Body of pancreas (tissue), 4 donors: ENCODE measurements at places on chromosomes 1 and 21. TPM values are rescaled to one million over a fixed set of nuclear protein-coding genes. Genes with fewer than 3 reads are reported as not detected.

GRCh38 chr1:117655220-117655577 is 49.4 kb downstream of the TENT5C start:
- H3K27ac ChIP-seq, result peak overlapping the region; percentile 71

- no peak for DNase-seq
- H3K4me1 ChIP-seq, result peaks cover 9% of the 10 kb centered on the region
- H3K27me3 ChIP-seq, result no peaks in the 10 kb centered on the region
- no peaks in the 10 kb centered on the region for H3K36me3 ChIP-seq
- no peak overlapping the region for H3K4me3 ChIP-seq
Measured at GRCh38 chr21:35585878-35586277, 474.4 kb downstream of the SETD4 start.

Gene SYPL2
- 1.8 TPM for total RNA-seq

Gene S100A3
- not detected for total RNA-seq

GRCh38 chr1:21289700-21290545 is at the start of gene ECE1:
Gene ECE1, minus strand, starts transcription at chr1:21290463. Its CDS starts 49 bp downstream, at chr1:21290414.
- peaks cover 68% of the 10 kb centered on the region for H3K4me1 ChIP-seq
- H3K4me3 ChIP-seq, result peak within 1 kb of the TSS; percentile 83
- no peaks in the 10 kb centered on the region for H3K36me3 ChIP-seq
- DNase-seq, result peak; percentile 43
- H3K27me3 ChIP-seq, result no peaks in the 10 kb centered on the region
- H3K27ac ChIP-seq, result peak within 1 kb of the TSS; percentile 45

Gene UBE2J2
- 23.6 TPM for total RNA-seq

Gene TMEM269
- total RNA-seq, result not detected

GRCh38 chr1:205923651-205924459 is 19.4 kb downstream of the SLC26A9 start:
- no peak for DNase-seq
- no peaks in the 10 kb centered on the region for H3K4me1 ChIP-seq
- no peaks in the 10 kb centered on the region for H3K36me3 ChIP-seq
- no peak overlapping the region for H3K27ac ChIP-seq
- no peak overlapping the region for H3K4me3 ChIP-seq
- no peaks in the 10 kb centered on the region for H3K27me3 ChIP-seq

- H3K27me3 ChIP-seq, result no peaks in the 10 kb centered on the region
- H3K4me1 ChIP-seq, result no peaks in the 10 kb centered on the region
- H3K4me3 ChIP-seq, result no peak overlapping the region
Measured at GRCh38 chr1:28812669-28813468, 899 bp downstream of the OPRD1 start.

Gene SH2D2A
- total RNA-seq, result 0.99 TPM

Gene SMCP
- total RNA-seq, result not detected

DNA sequence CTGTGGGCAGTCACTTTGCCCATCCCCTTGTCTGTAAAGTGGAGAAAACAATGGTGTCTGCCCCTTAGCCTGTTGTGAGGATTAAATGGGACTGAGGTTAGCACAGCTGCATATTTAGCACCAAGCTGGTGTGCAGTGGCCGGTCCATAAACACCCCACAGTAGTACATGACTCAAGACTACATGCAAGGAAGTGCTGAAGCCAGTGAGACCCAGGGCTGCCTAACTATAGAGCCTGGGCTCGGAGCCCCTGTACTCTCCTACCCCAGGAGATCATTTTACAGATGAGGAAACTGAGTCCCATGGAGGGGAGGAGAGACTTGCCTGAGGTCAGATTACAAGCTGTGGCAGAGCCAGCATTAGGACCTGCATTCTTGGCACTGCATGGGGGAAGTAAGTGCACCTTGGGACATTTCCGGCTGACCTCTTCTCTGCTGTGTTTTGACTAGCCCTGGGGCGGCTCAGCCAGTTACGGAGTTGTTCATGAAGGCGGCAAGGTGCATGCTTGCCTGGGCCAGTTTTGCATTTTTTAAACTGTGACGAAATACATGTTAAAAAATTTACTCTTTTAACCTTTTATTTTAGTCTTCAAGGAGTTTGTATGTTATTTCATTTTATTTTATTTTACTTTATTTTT is 3.2 kb downstream of the SERINC2 start:
- DNase-seq, result peak; percentile 51
- no peaks in the 10 kb centered on the region for H3K36me3 ChIP-seq
- no peak overlapping the region for H3K27ac ChIP-seq
- no peak overlapping the region for H3K4me3 ChIP-seq
- peaks cover 20% of the 10 kb centered on the region for H3K4me1 ChIP-seq
- no peaks in the 10 kb centered on the region for H3K27me3 ChIP-seq

DNA sequence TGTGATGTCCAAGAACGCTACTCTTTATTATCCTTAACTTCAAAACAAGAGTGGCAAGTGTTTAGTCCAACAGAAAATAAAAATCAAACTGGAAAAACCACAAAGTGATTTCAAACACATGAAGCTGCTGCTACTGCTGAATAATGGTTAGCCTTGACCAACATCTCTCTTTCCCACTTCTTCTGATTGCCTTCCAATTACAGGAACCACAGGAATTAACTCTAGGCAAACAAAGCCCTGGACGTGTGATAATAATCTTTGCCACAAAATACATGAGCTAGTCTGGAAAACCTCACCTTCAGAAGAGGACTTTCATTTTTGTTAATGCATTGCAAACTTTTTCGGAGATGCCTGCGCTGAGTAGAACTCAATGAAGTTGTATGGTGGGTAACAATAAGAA is 48.6 kb upstream of the COL11A1 start:
- no peak overlapping the region for H3K4me3 ChIP-seq
- H3K27ac ChIP-seq, result no peak overlapping the region
- H3K27me3 ChIP-seq, result no peaks in the 10 kb centered on the region
- DNase-seq, result no peak
- no peaks in the 10 kb centered on the region for H3K36me3 ChIP-seq

Gene PTGER3
- total RNA-seq, result 15.0 TPM

Gene ERICH3
- total RNA-seq, result not detected

- H3K27ac ChIP-seq, result no peak overlapping the region
- H3K36me3 ChIP-seq, result no peaks in the 10 kb centered on the region
- H3K4me1 ChIP-seq, result peaks cover 15% of the 10 kb centered on the region
- H3K27me3 ChIP-seq, result no peaks in the 10 kb centered on the region
Measured at GRCh38 chr1:160104486-160104885, 6.1 kb upstream of the IGSF8 start.

- H3K4me3 ChIP-seq, result no peak overlapping the region
- H3K4me1 ChIP-seq, result no peaks in the 10 kb centered on the region
- no peak overlapping the region for H3K27ac ChIP-seq
Measured at GRCh38 chr1:70017770-70018169, 187.6 kb downstream of the LRRC40 start.

Gene PLCH2
- 27.4 TPM for total RNA-seq

Gene PKP1
- 0.33 TPM for total RNA-seq

GRCh38 chr1:86346388-86346787 is 49.7 kb downstream of the ODF2L start:
- no peak overlapping the region for H3K27ac ChIP-seq
- H3K36me3 ChIP-seq, result no peaks in the 10 kb centered on the region
- no peak overlapping the region for H3K4me3 ChIP-seq
- no peaks in the 10 kb centered on the region for H3K4me1 ChIP-seq
- DNase-seq, result no peak

DNA sequence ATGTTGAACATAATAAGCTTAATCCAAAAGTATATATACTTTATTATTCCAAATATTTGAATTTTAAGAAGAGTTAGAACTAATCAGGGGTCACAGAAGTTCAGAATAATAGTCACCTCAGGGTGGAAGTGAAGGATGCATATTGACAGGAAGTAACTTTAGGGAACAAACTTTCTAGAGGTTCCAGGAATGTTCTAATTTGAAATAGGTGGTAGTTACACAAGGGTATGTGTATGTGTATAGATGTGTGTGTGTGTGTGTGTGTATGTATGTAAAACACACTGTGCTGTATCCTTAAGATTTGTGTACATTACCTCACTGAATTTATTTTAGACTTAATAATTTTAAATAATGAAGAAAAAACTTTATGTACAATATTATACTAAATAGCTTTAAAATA is 110.4 kb downstream of the ACBD6 start:
- no peaks in the 10 kb centered on the region for H3K4me1 ChIP-seq
- no peak overlapping the region for H3K27ac ChIP-seq
- H3K27me3 ChIP-seq, result no peaks in the 10 kb centered on the region
- no peak for DNase-seq
- H3K4me3 ChIP-seq, result no peak overlapping the region

- no peaks in the 10 kb centered on the region for H3K36me3 ChIP-seq
- DNase-seq, result no peak
- no peak overlapping the region for H3K27ac ChIP-seq
- H3K4me3 ChIP-seq, result no peak overlapping the region
Measured at GRCh38 chr1:101704895-101705294, 291.8 kb downstream of the OLFM3 start.

GRCh38 chr1:230537456-230537855 is 104.8 kb upstream of the COG2 start:
- H3K27me3 ChIP-seq, result no peaks in the 10 kb centered on the region
- DNase-seq, result no peak
- H3K4me1 ChIP-seq, result no peaks in the 10 kb centered on the region
- no peak overlapping the region for H3K4me3 ChIP-seq

DNA sequence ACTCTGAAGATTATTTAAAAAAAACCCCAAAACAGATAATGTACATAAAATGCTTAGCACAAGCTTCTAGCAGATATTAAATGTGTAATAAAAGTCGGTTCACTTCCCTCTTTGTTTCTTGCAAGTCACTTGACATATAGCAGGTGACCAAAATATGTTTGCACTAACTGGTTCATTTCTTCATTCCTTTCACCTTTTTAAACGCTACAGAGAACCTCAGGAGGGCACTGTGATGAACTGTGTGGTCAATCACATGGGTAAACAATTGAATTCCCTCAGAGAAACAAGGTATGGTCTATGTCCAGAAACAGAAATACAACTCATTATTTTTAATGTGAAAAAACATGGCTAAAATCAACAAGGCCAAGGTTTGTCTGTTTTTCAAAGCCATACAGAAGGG is 51.3 kb upstream of the BCL10 start:
- peaks cover 13% of the 10 kb centered on the region for H3K4me1 ChIP-seq
- H3K4me3 ChIP-seq, result no peak overlapping the region
- H3K27me3 ChIP-seq, result no peaks in the 10 kb centered on the region
- no peak overlapping the region for H3K27ac ChIP-seq
- no peaks in the 10 kb centered on the region for H3K36me3 ChIP-seq

Gene C1orf53
- 2.1 TPM for total RNA-seq

DNA sequence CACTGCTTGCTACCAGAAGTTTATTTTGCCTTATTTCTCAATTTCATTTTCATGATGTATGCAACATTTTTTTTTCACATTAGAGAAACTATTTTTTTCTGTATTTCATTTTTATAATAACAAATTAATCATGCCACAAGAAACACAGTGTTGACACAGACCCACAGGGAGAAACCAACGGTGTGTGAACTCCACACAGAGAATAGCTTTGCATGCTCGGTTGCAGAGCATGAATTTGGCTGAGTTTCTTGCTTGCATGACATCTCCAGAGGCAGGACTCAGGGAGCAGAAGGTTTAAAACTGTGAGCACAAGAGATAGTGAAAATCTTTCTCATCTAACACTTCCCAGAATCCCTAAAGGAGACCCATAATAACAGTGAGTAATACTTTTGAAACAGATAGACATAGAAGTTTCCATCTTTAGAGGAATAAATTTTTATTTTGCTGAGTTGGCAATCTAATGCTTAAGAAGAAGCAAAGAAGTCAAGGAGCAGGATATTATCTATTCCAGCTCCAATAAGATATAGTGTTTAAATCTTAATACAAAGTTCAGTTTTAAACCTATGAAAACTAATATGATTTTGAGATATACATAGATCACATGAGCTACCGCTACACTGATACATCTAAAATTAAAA is 890.9 kb downstream of the MRPL39 start:
- H3K27me3 ChIP-seq, result no peaks in the 10 kb centered on the region
- no peak for DNase-seq
- H3K36me3 ChIP-seq, result no peaks in the 10 kb centered on the region
